ENCODE measurements at places on chromosomes 4 and X.
A peak's percentile ranks its signal among the peaks of the same experiment; 100 is the strongest.

DNA sequence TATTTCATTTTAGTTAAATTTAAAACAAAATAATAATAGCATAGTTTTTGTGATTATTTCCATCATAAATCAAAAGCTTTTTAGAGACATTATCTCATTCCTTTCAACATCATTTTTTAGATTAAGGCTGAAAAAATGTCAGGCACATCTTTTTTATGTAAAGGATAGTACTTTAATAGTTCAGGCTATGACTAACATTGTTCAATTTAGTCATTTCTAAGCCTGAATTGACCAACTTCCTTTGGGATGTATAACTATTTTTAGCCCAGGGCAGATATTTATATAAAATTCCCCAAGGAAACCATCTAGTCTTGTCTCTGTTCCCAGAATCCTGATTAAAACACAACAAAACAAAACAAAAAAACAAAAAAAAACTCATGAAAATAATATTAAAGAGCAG is 145.6 kb upstream of the PCDH18 start:
- no peak for DNase-seq

DNA sequence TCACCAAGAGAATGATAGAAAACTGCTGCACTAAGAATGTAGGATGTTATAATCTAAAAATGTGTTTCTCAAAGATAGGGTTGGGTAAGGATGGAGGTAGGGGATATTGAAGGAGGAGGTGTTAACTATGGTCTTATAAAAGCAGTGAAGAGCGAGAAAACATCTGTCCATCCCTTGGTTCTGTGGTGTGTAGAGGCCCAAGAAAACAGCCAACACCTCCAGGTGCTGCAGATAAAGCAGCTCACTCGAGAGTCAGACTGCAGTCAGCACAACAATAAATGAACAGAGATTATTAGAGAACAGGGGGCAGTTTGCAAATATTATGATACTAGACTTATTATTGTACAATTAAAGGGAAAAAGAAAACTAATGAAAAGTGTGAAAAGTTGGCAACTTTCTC is 141.5 kb downstream of the CAMK2D start:
- DNase-seq: no peak

DNA sequence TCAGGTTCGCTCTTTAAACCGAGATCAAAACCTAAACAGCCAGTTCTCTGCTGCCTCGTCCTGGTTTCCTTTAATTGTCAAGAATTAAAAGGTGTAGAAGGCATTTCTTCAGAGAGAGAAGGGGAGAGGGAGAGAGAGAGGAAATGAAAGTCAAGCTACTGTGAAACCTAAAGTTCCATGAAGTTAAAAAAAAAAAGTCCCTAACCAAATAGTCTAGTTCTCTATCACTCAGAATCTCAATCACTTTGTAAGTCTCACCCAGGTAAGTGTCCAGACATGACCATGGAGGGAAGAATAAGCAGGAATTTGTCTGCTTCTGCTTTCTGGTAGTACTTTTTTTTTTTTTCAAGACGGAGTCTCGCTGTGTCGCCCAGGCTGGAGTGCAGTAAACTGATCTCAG is 18.8 kb upstream of the SMIM14 start:
- DNase-seq: no peak

GRCh38 chr4:188139671-188140070 is 430 bp downstream of the TRIML1 start:
- DNase-seq: no peak

DNA sequence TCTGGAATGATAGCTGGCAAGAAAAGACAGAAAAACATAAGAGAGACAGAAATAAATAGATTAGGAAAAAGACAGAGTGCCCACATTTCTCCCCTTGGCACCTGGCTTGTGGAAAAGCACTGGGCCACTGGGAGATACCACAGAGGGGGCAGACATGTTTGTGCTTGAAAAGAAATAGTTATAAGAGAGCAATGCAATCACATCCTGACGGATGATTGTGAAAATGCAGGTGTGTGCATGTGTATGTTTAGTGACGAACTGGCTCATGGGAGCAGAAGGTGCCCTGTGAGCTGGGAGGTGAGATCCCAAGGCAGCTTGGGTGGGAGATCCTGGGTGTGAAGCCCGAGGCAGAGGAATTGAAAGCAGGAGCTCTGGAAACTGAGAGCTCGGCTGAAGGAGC is 617.9 kb downstream of the BCOR start:
- DNase-seq: no peak

GRCh38 chr4:25065431-25065858 is 34.7 kb upstream of the LGI2 start:
- DNase-seq: peak; percentile 92

DNA sequence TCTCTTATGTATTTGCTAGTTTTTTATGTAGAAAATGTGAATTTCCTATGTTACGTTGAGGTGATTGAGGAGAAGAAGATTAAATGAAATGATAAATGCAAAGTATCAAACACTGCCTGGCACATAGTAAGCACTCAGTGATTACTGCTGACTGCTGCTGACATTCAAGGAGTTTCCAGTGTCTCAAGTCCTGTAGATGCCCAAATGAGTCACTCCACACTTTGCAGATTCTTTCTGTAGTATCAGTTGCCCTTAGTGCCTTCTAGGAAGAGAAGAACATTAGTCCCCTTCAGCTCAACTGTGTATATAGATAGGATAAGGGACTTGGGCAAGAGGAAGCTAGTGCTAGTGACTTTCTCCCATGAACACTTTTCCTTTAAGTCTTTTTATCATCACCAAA is 240.5 kb upstream of the TEX13A start:
- no peak for DNase-seq

DNA sequence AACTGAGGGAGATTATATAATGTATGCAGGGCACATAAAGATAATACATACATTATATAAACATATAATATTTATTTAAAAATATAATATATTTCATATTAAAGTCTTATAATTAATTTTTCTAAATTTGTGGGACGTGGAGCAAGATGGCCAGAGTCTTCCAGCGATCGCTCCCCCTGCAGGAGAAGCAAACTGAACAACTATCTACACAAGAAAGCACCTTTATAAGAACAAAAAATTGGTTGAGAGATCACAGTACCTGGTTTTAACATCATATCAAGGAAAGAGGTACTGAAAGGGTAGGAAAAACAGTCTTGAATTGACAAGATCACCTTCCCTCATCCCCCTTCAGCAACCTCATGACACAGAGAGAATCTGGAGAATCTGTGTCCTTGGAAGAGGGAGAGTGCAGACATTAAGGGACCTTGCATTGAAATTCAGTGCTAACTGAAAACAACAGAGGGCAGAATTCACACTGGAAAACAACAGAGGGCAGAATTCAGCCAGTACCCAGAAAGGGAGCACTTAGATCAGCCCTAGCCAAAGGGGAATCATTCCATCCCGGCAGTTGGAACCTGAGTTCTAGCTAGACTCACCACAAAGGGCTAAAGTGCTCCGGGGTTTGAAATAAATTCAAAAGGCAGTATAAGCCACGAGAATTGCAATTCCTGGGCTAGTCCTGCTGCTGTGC is 262.5 kb upstream of the NDST3 start:
- no peak for DNase-seq

DNA sequence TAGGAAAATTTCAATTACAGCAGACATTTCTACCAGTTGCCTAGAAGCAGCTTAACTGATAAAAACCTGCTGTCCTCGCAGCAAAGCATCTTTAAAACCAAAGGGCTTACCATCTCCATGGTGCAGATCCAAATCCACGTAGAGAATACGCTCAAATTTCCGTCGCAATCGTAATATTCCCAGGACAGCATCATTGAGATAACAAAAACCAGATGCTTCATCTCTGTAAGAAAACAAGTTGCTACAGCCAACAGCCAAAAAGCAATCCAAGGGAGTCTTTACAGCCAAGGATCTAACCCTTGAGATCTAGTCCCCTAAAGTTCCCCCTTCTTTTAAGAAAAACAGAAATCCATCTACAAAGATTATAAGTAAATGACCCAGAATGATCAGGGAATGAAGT is 77.6 kb downstream of the HDAC8 start:
- DNase-seq: no peak

GRCh38 chr4:67883458-67883857 is 344 bp downstream of the TMPRSS11D start:
- no peak for DNase-seq

DNA sequence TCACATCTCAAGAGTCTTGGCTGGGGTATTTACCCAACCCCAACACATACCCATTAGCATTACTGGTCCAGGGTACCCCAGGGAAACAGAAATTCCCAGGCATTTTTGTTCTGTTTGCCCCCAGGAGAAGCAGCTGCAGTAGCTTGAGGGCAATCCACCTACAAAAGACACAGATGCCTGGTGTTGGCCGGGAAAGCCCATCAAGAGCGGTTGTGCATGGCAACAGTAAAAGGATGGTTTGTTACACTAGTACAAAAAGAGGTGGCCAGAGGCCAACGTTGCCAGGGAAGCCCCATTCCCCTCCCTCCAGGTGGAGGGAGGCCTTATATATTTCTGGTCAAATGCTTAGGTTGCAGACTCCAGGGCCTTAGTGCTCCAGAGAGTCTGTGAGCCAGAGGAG is 637.8 kb downstream of the BCOR start:
- no peak for DNase-seq

- no peak for DNase-seq
Observed at GRCh38 chr4:187586892-187587291, 408.7 kb upstream of the ZFP42 start.

- DNase-seq: no peak
Observed at GRCh38 chr4:22071749-22072148, 123.2 kb upstream of the KCNIP4 start.

DNA sequence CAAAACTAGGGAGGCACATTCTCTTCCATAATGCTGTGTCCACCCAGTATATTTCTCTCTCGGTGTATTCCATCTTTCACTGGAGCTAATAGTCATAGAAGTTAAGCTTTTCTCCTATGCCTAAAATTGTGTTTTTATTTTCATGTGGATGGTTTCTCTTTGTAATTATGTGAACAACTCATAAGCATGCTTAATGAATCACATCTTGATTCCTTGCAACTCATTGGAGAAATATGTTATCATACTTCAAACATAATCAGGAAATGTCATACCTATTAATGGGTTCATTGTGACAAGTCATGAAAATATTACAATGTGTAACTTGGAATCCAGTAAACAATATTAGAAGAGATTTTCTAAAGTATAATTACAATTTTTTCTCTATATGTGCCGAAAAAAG is 186.3 kb downstream of the SLC7A11 start:
- DNase-seq: no peak

DNA sequence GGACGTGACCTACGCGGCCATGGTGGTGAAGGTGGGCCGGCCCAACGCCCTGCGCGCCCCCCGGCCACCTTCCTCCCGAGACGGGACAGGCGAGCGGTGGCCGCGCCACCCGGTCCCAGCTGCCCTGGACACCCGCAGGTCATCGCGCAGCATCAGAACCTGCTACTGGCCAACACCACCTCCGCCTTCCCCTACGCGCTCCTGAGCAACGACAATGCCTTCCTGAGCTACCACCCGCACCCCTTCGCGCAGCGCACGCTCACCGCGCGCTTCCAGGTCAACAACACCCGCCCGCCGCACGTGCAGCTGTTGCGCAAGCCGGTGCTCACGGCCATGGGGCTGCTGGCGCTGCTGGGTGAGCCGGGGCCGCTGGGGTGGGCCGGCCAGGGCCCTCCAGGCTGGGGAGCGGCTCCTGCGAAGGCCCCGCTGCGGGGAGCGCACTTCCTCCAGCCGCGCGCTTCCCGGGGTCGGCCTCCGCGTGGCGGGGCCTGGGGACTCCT is 9.0 kb upstream of the SLC26A1 start:
- DNase-seq: no peak

- no peak for DNase-seq
Observed at GRCh38 chrX:11944501-11944900, 186.5 kb downstream of the MSL3 start.

- no peak for DNase-seq
Observed at GRCh38 chrX:129600981-129601424, 53.8 kb downstream of the APLN start.

GRCh38 chr4:13464543-13464942 is 19.6 kb downstream of the RAB28 start:
- no peak for DNase-seq

DNA sequence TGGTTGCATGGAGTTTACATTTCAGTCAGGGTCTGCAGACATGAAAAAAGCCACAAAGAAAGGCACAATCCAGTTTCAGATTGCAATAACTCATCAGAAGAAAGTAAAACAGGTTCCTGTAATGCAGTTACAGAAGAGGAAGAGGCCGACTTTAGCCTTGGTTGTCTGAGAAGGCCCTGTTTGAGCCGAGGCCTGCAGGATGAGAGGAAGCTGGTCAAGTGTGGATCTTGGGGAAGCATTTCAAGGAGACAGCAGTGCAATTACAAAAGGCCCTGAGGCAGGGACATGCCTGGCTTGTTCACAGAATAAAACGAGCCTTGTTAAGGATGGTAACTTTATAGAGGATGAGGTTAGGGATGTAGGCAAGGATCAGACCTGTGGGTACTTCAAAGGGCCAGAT is 62.4 kb downstream of the AFF2 start:
- DNase-seq: no peak

- no peak for DNase-seq
Observed at GRCh38 chr4:81586706-81587105, 115.0 kb upstream of the RASGEF1B start.

DNA sequence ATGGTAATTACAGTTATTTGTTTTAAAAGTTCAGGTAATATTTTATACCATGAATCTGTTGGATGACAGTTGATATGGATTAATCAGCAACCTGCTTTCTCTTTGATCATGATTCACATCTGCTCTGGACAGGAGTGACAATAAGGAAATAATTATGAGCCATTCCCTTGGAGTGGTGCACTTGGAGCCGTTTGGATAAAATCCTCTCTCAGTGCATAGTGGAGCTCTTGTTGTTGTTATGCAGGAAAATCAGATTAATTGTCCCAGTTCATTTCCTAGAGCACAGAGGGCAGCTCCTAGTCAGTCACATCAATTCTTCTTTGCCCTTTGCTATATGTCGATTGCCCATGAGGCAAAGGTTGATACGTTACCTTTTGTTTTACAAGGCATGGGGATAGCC is 668.3 kb upstream of the NR3C2 start:
- DNase-seq: no peak

DNA sequence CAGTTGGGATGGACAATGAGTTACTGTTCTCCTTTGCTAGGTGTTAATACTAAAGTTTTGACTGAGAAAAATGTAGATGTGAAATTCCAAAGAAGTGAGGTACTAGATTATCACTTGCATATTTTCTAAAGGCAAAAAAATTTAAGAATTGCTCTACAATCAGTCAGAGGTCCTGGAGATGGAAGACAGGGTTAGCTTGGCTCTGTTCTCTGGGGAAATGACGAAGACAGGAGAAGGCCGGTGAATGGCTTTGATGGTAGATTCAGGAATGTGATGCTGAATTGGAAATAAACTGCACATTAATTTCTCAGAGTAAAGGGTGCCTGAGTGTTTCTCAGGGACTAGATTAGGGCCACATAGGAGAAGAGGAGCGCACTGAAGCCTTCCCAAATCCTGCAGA is 214.0 kb upstream of the LEF1 start:
- no peak for DNase-seq

DNA sequence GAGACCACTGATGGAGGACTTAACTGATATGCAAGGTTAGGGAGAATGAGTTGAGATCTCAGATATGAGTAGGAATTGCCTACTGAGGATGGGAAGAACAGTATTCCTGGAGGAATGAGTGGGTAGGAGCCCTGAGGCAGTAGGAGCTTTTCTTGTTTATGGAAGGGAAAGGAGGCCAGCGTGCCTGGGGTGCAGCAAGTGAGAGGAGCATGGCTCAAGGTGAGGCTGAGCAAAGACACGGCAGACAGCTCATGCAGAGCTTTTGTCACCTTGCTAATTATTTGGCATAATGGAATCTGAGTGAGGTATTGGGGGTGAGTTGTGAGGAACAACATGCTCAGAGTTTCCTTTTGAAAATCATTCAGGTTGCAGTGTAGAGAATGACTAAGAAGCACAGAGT is 65.3 kb upstream of the IBSP start:
- DNase-seq: no peak

GRCh38 chr4:39970671-39971640 is 6.8 kb downstream of the PDS5A start:
- DNase-seq: no peak

Data from NCI-H187 treated with DMSO at 0.1 percent for 48 hours (cell line).